Coronary artery (tissue), 2 donors: ENCODE measurements at places on chromosomes 2 and 18.

DNA sequence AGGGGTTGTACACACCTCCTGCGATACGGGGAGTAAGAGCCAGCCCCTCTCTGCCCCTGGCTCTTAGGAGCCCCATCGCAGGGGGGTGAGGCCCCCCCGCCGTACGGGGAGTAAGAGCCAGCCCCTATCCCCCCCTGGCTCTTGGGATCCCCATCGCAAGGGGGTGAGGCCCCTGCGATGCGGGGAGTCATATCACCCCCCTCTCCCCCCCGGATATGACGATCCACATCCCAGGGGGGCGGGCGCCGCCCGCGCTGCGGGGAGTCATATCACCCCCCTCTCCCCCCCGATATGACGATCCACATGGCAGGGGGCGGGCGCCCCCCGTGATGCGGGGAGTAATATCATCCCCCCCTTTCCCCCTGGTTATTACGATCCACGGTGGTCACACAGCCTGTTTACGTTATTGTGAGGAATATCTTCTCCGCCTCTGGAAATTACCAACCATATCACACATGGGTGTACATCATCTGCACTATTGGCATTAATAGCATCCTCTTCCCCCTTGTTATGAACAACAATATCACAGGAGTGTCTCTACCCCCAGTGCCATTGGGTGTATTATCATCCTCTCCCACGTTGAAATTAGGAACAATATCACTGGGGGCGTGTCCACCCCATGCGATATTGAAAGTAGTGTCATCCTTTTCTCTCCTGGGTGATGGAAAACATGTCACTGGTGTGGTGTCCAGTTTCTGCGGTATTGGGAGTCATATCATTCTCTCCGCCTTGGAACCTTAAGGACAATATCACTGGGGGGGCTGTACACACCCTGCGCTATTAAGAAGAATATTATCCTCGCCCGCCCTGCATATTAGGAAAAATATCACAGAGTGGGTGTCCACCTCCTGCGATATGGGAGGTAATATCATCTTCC, 24.7 kb upstream of the NAGK start:
- DNase-seq = no peak

DNA sequence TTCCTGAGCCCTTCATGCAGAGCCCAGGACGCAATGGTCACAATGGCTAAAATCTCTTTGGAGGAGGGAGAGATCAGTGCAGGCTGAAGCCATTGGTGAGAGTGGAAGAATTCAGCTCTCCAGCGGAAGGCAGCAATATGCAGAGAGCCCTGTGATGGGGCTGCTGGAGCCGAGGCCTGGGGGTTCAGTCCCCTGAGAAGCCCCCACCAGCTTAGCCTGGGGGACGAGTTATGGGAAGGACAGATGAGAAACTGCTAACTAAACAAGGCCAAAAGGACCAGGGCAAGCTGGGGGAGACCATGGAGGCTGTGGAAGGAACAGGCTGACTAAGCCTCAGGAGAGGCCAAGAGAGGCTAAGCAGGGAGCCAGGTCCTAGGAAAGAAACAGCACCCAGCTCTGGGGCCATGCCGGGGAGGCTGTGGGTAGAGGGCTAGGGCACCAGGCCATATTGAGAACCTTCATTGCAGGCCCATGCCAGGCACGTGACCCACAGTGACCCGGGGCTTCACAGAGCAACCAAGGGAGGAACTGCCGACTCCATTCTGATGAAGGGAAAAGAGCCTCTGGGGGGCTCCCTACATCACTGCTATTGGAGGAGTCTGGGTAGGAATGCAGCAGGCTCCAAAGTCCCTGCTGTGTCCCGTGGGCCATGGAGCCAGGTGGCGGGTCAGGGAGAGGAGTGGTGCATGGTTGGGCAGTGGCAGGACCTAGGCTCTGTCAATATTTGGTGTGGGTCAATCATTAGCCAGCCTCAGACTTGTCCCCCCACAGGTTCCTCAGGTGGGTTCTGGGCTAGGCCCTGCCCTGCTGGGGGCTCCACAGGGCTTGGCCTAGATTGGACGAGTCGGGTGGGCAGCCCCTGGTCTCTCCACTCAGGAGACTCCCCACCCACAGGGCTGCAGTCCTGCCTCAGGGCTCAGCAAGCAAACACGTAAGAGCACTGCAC, 19.8 kb downstream of the PROC start:
- DNase-seq = no peak

DNA sequence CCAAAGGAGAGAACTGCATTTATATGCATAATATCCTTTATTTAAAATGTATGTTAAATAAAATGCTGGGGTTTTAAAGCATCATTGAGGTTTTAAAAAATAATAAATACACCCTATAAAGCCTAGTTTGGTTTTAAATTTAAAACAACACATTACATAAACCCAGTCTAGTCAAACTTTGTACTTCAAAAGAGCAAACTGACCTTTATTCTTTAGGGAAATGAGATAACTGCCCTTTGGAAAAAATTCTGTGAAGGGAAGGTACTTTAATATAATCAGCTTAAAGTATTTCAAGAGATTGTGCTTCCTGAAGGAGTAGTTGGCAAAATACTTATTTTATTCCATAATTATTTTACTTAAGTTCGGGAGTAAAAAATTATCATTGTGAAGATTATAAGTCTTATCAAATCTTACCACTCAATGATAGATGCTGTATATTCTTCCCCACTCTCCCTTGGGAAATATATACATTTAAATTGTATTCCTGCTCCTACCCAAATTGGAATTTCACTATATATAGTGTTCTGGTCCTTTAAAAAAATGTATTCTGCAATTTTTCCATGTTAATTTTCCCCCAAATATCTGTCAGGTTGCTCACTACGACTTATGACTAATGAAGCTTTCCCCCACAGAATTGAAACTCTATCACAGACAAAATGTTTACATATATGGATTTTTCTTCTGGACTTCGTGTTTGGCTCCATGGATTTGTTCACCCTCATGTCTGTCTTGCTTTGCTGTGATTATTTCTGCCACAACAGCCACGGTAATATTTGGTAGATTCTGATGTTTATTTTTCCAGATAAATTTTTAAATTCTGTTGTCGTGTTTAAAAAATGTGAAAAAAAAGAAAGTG, 42.1 kb downstream of the ZC3H6 start:
- no peak for DNase-seq

DNA sequence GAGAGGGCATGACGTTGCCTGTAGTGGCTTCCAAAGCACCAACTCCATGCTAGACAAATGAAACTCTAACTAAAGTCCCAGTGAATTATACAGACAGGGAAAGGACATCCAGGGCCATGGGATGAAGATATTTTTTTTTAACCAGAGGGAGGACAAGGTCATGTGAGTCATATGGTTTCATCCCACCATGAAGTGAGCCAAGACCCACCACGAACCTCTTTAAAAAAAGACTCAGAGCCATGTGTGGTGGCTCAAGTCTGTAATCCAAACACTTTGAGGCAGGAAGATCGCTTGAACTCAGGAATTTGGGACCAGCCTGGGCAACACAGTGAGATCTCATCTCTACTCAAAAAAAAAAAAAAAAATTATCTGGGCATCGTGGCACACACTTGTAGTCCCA, 115.2 kb downstream of the LIPG start:
- DNase-seq = no peak

DNA sequence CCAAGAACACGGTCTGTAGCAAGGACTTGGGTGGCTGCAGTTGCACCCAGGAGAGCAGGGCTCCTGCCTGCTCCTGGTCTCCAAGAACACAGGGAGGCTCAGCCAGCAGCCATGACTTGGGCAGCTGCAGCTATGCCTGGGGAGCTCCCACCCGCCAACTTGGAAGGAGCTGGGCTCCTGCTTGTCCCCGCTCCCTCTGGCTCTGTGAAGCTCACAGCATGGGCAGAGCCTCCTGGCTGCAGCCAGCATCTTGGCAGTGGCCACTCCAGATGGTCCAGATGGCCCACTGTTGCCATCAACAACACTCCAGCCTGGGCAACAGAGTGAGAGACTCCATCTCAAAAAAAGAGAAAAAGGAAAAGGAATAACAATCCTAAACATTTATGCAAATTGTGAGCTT, 5.2 kb downstream of the ZSCAN30 start:
- DNase-seq = no peak

- DNase-seq = no peak
Observed at GRCh38 chr2:73830871-73831401, 2.2 kb downstream of the STAMBP start.

- no peak for DNase-seq
Observed at GRCh38 chr18:50507120-50507590, 52.7 kb upstream of the MAPK4 start.

DNA sequence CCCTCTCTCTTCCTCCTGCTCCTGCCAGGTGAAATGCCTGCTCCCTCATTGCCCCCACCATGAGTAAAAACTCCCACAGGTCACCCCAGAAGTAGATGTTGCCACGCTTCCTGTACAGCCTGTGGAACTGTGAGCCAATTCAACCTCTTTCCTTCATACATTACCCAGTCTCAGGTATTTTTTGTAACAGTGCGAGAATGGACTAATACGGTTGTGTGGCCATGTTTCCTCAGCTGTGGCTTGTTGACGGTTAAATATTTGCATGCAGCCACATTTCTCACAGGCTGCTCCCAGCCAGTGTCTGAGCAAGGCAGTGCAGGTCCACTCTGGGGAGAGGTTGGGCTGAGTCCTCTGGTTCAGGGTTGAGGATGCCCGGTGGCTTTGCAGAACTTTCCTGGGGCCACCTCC, 27.8 kb upstream of the COPS8 start:
- no peak for DNase-seq

- no peak for DNase-seq
Observed at GRCh38 chr2:120875431-120875830, 139.8 kb downstream of the GLI2 start.

DNA sequence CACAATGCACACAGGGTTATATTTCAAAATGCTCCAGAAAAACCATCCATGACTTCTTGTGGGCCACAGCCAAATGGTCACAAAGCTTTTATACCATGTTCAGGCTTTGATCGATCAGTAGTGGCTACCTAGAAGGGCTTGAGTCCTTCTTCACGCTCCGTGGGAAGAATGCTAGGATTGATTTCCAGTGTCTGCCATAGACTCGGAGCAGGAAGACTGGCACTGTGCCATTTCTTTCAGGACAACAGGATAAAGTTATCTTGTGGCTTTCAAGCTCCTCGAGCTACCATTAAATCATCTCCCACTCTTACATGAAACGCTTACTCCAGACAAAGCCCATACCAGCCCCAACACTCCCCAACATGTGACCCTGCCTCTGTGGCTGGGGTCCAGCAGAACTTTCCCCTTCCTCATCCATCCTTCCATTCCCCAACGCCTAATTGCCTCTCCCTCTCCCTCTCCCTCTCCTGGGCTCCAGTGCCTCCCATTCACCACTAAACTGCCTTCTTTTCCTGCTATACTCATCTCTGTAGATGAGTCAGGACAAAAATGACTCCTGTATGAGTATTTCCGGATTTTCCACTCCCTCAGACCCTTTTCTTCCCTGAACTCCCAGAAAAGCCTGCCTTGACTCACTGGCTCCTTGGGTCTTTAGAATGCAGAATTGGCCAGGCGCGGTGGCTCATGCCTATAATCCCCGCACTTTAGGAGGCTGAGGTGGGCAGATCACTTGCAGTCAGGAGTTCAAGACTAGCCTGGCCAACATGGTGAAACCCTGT, 40.9 kb downstream of the ADD2 start:
- DNase-seq = no peak

DNA sequence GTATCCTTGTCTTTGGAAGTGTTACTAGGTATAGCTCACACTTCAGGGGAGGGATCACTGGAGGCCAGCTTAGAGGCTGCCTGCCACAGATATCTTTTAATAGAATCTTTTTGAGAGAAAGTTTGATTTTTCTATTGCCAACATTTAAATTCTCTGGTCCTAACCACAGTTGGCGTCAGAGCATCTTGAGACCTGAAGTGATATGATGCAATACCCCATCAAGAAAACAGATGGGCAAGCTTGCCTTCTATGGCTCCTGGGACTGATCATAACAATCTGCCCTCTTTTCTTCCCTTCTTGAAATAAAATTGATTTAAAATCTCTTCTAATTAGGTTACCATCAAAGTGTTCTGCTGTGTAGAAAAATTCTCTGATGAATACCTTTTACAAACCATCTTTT, 105.5 kb upstream of the ACKR3 start:
- DNase-seq = no peak

GRCh38 chr18:48780201-48780912, 170.4 kb downstream of the SMAD7 start:
- no peak for DNase-seq

DNA sequence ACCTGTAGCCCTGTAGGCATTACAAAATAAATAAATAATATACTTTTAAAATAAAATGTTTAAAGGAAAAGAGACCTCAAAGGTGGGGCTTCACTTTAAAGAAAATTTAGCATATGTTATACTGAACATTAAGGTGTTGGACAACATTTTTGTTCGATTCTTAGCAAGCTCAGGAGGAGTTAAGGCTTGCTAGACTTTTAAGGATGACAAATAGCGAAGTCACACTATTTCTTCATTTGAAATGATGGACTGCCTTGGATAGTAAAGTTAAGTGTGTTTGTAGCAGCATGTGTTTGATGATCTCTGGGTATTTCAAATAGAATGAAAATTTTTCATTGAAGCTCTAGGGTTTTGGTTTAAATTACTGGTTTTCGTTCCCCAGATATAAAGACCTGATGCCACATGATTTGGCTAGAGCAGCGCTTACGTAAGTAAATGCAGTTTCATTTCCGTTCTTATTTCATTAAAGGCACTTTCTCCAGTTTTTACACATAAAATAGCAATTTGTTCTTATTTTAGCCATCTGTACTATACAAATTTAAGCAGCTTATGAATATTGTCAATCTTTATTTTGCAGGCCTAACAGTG, 24.9 kb downstream of the HADHB start:
- DNase-seq = no peak

- DNase-seq = no peak
Observed at GRCh38 chr2:217142649-217143266, 282.9 kb upstream of the TNP1 start.
